ENCODE measurements at places on chromosomes 5 and 9.

GRCh38 chr9:101408374-101409078 is 9.9 kb downstream of the ZNF189 start:
- DNase-seq = no peak

GRCh38 chr9:129287619-129288305 is 109.7 kb upstream of the IER5L start:
- no peak for DNase-seq

GRCh38 chr5:118257066-118257465 is 731.3 kb downstream of the DTWD2 start:
- no peak for DNase-seq

DNA sequence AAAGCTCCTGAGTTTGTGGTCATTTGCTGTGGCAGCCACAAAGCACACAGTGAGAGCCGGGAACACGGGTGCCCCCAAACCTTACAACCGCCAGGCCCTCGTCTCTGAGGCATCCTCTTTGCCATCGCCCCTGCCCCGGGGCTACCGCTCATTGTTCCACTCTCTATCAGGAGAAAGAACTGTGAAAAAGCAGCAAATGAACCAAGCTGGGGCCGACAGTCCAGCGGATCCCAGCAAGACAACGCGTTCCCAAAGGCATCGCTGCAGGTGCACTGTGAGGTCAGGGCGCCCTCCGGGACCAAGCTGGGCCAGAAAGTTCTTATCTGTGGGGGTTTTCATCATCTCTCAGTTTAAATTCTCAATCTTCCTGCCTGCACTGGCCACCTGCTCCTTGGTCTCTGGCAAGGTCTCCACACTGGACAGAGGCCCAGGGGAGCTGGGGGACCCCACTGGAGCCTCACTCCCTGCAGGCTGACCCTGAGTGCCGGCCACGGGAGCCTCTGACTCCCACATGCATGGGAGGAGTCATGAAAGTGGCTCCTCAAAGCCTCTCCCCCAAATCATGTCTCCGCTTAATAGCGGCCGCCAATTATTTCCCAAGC is 32.1 kb downstream of the VAV2 start:
- DNase-seq = no peak

- DNase-seq = no peak
Measured at GRCh38 chr9:8725635-8726034, 926.1 kb upstream of the DMAC1 start.

DNA sequence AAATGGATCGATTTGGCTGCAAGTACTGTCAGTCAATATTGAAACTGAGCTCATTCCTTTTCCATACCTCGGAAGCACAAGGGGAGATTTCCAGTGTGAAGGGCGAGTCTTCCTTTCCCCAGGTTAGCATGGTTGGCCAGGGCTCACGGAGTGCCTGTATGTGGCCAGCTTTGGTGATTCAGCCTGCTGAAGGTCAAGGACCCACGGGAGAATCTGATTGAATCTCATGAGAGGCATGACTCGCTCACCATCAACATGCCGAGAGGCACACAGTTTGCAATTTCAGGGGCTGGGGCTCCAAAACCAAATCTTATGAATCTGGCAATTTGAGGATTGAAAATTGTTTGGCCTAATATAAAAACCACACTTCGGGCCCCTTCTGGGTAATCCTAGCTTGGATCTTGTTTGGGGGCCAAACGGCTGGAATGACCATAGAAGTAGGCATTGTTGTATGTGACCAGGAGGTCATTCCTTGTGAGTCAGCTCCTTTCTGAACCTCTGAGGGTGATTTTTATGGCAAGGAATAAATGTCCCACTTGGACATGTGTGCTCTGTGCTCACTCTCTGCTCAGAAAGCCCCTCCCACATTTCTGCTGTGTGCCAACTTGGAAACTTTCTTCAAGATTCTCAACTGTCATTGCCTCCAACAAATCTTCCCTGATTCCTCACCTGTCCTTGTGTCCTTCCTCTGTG is 69.8 kb downstream of the DOCK2 start:
- DNase-seq = no peak

DNA sequence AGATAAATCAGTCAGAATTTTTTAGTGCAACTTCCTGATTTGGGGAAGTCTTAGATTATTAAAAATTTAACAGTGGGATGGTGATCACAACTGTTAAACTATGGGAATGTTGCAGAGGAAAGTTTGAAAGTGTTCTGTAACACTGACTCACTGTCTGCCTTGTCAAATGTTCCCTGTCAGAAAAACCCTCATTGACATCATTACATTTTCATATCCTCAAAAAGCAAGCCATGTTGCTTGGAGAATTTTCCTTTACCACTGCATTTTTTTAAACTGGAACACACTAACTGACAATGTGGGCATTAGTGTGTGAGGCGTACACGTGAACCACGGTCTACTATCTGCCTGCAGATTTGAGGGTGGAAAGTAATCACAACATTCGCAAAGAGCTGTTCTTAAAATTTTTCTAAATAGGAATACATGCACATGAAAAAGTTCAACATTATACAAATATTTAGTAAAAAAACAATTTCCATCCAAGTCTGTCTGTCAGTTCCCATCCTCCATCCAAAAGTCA is 28.6 kb upstream of the IL7R start:
- no peak for DNase-seq

DNA sequence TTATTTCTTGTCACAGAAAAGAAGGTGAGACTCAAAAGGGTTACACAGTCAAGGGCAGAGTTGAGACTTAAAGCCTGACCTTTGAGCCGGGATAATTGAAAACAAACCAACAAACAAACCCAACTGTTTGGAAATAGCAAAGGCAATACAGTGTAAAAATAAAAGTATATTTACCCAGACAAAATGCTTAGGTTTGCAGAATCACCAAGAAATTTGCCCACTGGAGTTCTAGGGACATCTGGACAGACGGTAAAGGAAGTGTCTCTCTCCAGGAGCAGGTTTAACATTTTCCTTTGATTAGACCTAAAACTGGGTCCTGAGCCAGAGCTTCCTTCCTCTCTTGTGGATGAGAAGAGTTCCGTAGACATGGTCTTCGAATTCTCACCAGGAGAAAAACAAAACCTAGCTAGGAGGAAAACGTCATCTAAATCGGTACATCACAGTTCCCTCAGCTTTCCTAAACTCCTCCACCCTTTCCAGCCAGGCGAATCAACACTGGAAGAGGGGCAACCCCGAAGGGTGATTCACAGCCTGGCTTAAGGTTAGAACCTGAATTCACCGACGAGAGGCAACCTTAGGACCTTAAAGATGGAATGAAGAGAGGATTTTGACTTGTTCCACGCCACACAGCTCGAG is 673 bp downstream of the CDC25C start:
- DNase-seq = no peak

DNA sequence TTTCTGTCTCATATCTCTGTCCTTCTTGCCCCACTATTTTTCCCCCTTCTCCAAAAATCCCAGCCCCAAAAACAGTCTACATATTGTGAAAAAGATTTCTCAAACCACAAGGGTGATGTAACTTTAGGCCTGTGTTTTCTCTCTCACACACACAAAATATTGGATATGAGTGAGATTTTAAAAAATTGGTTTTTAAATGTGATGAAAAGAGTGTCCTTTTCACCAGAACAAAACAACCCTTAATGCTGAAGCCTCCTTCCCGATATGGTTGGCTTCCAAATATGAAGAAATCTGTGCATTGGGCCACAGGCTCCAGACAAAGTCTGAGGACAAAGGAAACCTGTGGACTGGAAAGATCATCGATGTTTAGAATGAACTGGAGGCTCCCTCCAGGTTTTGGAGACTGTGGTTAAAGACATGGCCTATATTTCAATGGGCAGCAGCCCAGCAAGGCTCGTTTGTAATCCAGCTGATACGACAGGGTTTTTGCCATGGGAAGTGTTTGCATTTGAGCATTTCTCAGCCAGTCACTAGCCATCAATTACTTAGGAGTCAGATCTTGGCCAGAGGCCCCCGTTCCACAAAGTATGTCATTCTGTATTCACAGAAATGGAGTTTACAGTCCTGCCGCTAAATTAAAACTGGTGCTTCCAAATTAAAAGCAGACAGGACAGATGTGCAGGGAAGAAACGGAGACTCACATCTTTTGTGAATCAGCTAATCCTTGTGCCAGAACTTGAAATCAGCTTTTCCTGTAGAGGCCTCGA is 546.3 kb downstream of the EBF1 start:
- DNase-seq = no peak
